Myocyte (in vitro differentiated cells): ENCODE measurements at places on chromosomes 16 and 17. TPM values are rescaled to one million over a fixed set of nuclear protein-coding genes. Genes with fewer than 3 reads are reported as not detected.

SLC16A13 gene
- total RNA-seq: 0.10 and 0.75 TPM in 2 replicates

MYLK3 gene
- total RNA-seq: 0.16 and 0.51 TPM in 2 replicates

CCDC144A gene
- 8.8 and 9.1 TPM in 2 replicates for total RNA-seq

KRT9 gene
- total RNA-seq: not detected in 2 replicates

MPRIP gene
- 137 and 150 TPM in 2 replicates for total RNA-seq

PIPOX gene
- total RNA-seq: 6.4 and 17.5 TPM in 2 replicates

KLHL10 gene
- total RNA-seq: 1.3 TPM in 1 of 2 replicates, not detected in the other

NUDT21 gene
- total RNA-seq: 46.5 and 48.6 TPM in 2 replicates

TPPP3 gene
- 30.0 and 67.0 TPM in 2 replicates for total RNA-seq

ZNF19 gene
- total RNA-seq: 2.2 and 3.8 TPM in 2 replicates

CYGB gene
- total RNA-seq: 3.2 and 7.7 TPM in 2 replicates

TEN1 gene
- total RNA-seq: 16.7 and 18.3 TPM in 2 replicates

ZG16B gene
- not detected in 2 replicates for total RNA-seq

MYH11 gene
- total RNA-seq: 0.03 and 0.05 TPM in 2 replicates

C17orf100 gene
- total RNA-seq: 0.31 and 0.70 TPM in 2 replicates

LGALS9B gene
- total RNA-seq: not detected in 2 replicates

SNX20 gene
- 0.36 and 1.1 TPM in 2 replicates for total RNA-seq

PRKAR1A gene
- total RNA-seq: 567 and 601 TPM in 2 replicates

TPSD1 gene
- not detected in 2 replicates for total RNA-seq

PPP1R1B gene
- not detected in 2 replicates for total RNA-seq

CACNA1G gene
- 0.03 and 0.10 TPM in 2 replicates for total RNA-seq

ZG16 gene
- total RNA-seq: not detected in 2 replicates
